ENCODE measurements at places on chromosomes 7 and 10.

- no peak for DNase-seq
These were observed 103.5 kb upstream of the CCDC6 start for GRCh38 chr10:60009710-60010383.

DNA sequence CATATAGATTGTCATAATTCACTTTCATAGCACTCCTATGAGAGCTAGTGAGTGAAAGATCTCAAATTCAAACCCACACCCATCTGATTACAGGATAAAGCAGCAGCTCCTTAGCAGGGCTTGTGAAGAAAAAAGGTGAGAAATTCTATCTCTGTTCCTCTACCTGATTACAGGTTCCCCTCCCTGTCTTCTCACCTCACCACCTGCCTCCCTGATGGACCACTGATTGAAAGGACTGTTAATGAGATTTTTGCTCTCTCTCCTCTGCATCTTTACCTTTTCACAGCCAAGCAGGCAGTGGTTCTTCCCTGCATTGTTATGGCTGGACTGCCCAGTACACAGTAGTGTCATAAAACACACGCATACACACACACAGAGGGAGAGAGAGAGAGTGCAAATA, 228.5 kb downstream of the MTERF1 start:
- no peak for DNase-seq

DNA sequence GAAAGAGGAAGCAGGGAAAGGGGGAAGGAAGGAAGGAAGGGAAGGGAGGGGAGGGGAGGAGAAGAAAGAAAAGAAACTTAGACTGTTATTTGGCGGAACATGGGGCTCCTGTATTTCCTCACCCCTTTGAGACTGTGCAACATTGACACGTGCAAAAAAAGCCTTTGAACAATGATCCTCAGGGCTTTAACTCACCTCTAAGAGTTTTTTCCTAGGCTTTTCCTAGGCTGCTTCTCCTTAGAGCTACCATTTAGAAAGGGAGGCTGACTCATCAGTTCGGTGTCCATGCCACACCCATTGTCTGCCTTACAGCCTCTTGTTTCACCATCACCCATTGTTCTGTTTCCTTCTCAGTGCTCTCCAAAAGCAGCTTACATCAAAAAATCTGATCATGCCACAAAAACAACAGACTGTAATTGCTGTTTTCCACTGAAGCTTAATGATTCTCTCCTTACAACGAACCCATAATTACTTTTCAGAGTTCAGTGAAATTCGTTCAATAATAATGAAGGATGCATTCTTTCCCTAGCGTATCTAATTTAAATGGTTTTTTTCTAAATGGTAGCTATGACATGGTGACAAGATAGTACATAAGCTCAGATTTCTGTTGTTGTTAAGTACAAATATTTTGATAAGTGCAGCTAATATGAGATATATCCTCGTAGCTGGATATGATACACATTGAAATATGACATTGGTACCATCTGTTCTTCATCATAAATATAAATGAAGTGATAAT, 90.8 kb downstream of the PRLHR start:
- peak; percentile 18 for DNase-seq

GRCh38 chr7:116981939-116982338, 28.6 kb downstream of the ST7 start:
- DNase-seq: no peak

GRCh38 chr10:11824376-11824775, 1.2 kb downstream of the PROSER2 start:
- DNase-seq: peak; percentile 40

DNA sequence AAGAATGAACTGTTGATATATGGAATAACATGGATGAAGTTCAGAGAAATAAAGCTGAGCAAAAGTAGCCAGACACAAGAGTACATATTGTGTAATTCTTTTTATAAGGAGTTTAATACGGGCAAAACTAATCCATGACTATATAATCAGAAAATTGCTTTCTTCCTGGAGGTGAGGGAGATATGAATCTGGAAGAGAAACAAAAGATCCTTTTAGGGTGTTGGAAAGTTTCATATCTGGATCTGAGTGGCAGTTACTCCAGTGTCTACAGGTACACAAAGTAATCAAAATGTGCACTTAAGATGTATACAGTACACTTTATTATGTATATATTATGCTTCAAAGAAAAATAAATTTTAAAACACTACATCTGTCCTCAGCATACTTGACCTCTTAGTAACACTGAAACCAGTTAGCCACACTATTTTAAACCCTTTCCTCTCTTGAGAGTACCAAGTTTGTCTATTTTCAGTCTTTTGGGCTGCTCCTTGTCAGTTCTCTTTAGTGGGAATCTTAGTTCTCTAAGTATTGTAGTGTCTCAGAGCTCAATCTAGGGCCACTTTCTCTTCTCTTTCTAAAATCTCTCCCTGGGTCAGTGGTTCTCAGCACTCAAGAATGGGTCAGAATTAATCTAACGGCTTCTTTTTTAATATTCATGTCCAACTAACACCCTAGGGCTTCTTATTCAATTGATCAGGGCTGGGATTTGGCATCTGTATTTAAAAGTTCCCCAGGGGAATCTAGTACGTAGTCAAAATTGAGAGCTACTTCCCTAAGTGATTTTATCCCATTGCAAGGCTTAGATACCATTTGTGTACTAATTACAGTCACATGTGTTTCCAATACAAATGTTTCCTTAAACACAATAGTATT, 4.3 kb upstream of the LIPF start:
- peak; percentile 1 for DNase-seq

DNA sequence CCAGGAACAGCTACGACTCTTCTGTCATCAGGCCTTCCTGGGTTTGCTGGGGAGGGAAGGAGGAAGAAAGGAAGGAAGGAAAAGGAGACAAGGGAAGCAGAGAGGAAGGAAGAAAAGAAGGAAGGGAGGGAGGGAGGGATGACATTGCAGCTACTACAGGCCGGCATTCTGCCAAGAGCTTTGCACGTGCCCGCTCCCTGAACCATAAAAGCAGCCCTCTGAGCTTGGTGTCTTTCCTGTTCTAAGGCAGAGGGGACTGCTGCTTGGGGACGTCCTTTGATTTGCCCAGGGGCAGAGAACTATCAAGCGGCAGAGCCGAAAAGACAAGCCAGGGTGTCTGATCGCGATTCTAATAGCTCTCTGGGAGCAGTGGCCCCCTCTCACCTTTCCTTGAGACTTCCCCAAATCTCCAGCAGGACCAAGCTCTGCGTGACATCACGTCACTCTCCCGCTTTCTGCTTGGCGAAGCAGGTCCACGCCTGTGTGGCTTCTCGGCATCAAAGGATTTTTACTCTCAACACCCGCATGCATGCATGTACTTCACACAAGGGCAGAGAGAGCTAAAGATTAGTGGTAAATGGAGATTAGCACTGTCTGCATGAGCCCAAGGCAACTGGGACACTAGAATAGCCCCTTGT, 167.8 kb upstream of the AUTS2 start:
- no peak for DNase-seq

DNA sequence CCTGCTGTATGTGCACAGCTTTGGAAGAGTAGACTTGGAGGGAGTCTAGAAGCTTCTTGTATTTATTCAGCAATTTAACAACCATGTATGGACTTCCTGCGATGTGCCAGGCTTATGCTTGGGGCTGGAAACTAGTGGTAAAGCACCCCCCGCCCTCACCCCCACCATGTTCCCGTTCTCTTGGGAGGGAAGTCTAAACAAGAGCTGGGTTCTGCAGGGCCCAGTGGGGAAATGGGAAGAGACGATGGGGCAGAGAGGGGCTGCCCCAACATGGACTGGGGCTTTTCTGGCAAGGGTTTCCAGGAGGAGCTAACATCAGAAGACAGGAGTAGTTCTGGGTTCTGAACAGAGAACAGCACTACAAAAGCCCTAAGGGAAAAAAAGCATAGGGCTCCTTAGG, 8.0 kb downstream of the RASSF4 start:
- no peak for DNase-seq

DNA sequence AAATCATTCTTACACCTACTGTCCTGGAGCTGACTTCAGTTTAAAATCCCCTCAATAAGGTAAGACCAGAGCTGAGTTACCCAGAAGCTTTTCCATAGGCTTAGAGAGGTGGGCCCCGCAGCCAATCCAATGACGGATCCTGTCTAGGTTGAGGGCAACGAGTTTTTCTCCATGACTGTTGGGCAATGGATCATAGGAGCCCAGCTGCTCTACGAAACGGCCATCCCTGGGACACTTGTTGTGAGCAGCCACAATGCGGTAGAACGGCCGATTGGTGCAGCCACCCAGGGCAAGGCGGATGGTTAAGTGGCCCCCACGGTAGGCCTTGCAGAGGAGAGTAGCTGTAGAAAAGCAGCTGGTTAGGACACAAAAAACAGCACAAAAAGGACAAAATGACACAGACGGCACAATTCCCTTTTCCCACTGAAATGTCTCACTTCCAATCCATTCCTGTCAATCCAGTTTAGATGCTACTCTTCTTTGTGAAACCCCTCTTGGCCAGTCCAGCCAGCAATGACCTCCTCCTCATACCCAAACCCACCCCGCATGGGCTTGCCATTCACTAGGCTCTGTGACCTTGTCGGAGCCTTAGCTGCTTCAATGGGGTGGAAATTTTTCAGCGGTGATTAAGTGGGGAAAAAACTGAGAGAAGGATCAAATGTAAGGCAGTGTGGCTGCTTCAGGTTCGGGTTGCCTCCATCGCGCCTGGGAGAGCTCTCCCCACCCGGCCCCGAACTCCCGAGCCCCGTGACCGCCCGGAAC, 580 bp downstream of the MRPS16 start:
- DNase-seq: peak; percentile 7

- DNase-seq: peak; percentile 93
These were observed 25.3 kb downstream of the EPHB4 start for GRCh38 chr7:100801833-100802568.

All from HT-29 (cell line).